ENCODE measurements at places on chromosomes 4 and X. TPM values are rescaled to one million over a fixed set of nuclear protein-coding genes. Genes with fewer than 3 reads are reported as not detected.

CNGA1 gene
- total RNA-seq = not detected

DNA sequence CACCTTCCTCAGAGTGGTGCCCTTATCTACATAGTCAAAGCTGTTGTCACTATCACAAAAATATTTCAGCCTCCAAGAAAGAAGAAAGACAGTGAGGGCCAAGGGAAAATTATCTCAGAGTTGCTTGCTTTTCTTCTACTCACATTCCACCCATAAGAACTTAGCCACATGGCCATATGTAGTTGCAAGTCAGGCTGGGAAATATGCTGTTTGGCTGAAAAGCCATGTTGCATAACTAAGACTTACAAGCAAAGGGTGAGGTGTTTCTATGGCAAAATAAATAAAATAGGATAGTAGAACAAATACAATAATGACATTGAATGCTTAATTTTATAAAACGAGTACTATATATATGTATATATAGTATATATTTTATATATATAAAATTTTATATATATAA, 365.9 kb upstream of the PABPC4L start:
- DNase-seq = no peak

DNA sequence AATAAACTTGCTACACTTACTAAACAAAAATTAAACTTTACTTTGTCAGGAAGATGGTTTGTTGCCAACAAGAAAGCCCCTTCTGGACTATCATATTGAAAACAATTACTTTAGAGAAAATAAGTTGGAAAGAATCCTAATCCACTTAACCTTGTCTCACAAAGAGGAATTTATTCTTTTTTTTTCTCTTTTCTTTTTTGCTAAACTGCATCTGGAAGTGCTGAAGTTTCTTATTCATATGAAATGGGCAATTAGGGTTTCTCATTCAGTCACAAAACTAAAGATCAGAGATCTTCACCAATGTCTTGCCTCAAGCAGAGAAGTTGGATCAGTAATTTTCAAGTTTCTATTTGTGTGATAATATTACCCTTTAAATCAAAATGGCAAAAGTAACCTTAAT, 234.9 kb upstream of the AMOT start:
- DNase-seq = no peak

DNA sequence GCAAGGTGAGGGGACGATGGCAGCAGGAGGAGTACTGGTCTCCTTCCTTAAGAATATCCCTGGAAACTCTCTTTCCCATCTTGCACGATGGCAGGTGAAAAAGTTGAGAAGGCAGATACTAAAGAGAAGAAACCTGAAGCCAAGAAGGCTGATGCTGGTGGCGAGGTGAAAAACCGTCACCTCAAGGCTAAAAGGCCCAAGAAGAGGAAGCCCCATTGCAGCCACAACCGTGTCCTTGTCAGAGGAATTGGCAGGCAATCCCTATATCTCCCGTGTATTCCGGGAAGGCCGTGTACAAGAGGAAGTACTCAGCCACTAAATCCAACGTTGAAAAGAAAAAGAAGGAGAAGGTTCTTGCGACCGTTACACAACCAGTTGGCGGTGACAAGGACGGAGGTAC, 40.0 kb downstream of the CRLF2 start:
- DNase-seq = no peak

DNA sequence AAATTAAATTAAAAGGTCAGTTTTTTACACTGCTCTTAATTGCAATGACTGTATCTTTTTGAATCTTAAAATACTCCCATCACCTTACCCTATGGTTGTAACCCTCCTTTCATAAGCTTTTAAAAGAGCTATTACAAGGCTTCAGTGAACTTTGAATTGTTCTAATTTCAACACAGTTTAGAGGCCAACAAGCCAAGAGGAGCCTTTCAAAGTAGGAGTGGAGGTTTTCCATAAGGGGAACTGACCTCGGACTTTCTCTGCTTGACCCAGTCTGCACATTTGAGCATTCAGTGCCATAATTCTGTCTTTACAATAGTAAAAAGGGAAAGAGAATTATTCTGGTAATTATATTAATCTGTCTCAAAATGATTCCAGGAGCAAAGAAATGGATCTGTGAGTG, 98.9 kb downstream of the PARM1 start:
- no peak for DNase-seq

Data from Caki2 (cell line).